ENCODE measurements at places on chromosomes 1 and 21.
A peak's percentile ranks its signal among the peaks of the same experiment; 100 is the strongest.

DNA sequence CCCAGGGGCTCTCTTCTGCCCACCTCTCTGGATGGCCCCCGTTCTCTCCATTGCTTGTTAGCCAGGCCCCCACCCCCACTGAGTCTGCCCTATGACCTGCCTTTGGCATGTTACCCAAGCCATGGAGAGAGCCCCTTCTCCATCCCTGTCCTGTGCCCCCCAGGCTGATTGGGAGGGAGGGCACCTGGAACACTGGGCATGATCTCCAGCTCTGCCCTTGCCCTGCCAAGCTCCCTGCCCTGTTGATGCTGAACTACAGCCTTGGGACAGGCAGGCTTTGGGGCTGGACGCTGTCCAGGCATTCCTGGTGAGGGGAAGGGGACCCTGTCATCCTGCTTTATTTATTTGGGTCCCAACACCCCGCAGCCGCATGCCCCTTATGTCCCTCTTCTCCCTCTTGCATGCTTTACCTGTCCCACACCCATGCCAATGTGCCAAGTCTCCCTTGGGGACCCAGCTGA, 10.7 kb downstream of the TRIM46 start:
- no peak for DNase-seq

- DNase-seq = no peak
These were observed 206.7 kb upstream of the C1orf174 start for GRCh38 chr1:4106731-4107130.

GRCh38 chr1:8914466-8914865, 31.2 kb upstream of the CA6 start:
- no peak for DNase-seq

DNA sequence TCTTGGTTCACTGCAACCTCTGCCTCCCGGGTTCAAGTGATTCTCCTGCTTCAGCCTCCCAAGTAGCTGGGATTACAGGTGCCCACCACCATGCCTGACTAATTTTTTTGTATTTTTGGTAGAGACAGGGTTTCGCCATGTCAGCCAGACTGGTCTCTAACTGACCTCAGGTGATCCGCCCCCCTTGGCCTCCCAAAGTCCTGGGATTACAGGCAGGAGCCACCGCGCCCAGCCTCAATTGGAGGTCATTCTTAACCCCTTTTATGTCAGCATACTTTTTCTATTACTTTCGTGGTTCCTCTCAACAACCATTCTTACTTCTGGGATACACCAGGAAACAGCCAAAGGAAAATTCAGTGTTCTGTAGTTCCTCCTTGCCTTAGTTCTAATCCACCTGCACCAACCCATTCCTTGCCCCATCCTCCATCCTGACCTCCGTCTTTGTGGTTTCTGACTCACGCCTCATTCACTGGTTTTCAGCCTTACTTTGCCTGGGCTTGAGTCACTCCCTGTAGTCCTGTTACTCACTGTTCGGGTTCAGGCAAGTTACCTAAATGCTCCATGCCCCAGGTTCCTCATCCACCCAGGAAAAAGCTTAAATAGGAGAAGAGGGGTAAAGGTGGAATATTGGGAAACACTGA, 12.9 kb upstream of the BCL10 start:
- DNase-seq = no peak

DNA sequence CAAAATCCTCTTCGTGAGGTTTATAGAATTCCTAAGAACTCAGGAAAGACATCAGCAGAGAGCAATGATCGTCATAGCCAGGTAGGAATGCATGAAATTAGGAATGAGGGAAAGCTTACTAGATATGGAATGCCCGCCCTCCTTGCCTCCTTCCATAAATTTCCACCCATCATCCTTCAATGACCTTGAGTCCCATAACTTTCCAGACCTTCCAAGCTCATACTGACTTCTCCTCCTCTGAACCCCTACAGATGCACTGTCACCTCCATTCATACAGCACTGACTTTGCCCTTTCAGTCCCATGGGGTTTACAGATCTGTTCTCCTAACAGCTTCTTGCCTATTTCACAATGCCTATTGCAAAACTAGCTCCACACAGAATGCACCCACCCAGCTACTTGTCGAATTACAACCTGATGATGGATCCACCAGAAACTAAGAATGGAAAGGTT, 23.8 kb upstream of the PPP1R15B start:
- DNase-seq = no peak

DNA sequence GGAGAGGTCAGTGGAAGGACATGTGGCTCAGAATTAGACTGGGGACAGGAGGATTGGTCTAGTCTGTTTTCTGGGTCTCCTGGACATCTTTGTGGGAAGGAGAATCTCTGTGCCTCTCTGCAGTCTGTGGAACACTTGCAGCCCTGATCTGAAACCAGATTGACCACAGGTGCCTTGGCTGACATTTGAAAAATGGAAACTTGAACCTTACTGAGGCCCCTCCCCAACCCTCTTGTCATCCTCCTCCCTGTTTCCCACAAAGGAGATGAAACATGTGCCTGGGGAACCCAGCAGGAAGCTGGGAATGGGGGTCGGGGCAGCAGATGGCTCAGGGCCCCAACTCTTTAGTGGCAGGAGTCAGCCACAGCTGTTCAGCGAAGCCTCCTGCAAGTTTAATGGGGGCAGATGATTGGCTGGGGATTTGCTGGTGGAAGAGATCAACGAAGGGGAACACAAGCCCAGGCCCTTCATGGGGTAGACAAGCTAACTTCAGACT, 18.1 kb downstream of the VASH2 start:
- no peak for DNase-seq

DNA sequence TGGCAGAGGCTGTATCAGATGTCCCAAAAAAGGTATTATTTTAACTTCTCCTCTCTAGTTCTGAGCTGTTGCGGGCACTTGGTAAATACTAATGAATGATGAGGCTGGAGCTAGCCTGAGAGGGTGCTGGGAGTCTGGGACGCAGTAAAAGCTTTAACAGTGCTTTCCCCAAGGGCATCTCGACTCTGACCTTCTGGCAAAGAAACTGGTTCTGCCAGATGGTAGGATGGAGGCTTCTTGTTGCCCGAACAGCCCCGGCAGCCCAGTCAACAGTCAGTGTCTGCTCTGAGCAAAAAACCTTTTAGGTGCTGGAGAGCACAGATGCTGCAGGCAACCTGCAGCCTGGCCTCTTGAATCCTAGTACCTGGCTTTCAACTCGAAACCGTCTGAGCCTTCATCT, 2.5 kb upstream of the PNRC2 start:
- no peak for DNase-seq

DNA sequence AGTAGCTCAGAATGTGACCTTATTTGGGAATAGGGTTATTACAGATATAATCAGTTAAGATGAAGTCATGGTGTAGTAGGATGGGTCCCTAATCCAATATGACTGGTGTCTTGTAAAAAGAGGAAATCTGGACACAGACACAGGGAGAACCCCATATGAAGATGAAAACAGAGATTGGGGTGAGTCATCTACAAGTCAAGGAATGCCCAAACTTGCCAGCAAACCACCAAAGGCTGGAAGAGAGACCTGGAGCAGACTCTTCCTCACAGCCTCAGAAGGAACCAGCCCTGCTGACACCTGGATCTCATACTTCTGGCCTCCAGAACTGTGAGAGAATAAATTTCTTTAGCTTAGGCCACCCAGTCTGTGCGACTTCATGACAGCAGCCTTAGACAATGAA, 29.9 kb downstream of the KRTAP19-8 start:
- DNase-seq = no peak

GRCh38 chr21:17402937-17403336, 109.9 kb upstream of the CXADR start:
- no peak for DNase-seq

DNA sequence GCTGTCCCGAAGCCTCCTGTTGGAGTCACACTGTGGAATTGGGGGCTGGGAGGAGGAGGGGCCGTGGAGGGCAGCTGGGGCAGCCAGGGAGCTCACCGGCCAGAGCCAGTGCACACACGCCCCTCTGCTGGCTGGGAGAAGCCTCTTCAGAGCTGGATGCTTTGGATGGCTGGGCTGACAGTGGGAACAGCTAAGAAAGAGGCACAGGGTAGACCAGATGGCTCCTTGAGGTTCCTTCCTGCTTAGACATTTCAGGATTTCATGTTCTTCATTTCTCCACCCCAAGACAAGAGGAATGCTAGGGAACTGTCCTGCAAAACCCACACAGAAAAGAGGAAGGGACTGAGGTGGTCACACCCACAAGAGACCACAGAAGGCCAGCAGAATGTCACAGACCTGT, 254.8 kb upstream of the VAMP3 start:
- no peak for DNase-seq

GRCh38 chr1:154219541-154219940, 1.2 kb upstream of the UBAP2L start:
- no peak for DNase-seq

DNA sequence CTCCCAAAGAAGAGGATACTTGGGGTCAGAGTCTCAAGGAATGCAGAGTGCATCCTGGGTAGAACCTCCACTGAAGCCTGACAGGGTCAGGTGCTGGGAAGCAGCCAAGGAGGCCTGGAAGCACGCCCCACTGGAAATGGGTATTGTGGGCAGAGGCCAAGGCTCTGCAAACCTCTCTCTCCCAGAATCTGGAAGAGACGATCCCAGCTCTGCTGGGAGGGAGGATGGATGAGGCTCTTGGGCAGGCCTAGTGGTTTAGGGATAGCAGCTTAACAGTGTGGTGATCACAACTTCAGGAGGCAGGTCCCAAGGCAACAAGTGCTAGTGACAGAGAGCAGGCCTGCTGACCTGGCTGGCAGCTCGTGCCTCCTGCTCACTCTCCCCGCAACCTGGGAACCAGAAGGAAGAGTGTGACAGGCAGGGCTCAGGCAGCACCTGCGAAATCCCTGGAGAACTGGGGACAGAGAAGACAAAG, 641.0 kb downstream of the PLPP3 start:
- no peak for DNase-seq

DNA sequence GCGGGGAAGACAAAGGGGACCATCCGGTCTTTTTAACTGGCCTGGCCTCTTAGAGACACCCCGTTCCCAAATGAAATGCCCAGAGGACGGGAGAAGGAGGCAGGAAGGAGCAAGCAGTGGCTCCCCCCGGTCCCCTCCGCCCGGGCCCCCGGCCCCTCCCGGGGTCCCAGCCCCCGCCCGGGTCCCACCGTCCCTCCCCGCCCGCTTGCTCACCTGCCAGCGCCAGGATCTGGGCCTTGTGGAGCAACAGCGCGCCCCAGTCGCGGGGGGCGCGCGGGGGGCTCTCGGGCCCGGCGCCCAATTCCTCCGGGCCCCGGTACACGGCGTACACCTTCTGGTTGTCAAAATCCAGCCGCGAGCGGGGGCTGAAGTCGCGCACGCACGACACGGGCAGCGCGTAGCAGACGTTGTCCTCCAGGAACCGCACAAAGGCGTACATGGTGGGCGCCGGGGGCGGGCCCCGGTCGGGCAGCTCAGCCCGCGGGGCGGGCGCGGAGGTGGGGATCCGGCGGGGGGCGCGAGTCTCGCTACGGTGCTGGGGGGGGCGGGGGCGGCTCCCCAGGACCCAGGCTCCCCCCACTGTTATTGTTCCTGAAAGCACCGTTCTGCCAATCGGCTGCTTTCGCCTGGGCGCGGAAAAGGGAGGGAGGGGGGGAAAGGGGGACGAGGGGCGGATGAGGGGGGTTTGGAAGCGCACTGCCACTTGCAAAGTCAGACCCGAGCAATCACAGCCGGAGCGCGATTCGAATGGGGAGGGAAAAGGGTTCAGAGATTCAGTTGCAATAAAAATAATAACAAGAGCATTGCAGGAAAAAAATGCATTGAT, at the start of gene BEND5:
TSS of gene BEND5 (minus strand) at position 499 of the 826 bp plus-strand sequence. CDS start at position 439, 60 bp downstream.
- peak; percentile 13 for DNase-seq

DNA sequence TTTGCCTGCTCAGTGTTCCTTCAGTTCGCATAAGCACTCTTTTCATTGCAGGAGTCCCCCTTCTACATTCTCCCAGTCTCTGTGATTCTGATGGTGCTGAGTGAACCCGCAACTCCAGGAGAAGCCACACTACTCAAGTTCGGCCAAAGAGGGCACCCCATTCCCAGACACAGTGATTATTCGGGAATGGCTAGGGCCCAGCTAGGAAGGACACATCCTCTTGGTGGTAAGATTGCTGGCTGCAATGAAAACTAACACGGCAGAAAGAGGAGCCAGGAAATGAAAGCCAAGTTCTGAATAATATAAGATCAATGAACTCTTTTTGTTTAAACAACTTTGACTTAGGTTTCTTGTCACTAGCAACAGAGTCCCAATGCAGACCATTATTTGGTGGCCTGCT, 14.9 kb downstream of the CREG1 start:
- no peak for DNase-seq

DNA sequence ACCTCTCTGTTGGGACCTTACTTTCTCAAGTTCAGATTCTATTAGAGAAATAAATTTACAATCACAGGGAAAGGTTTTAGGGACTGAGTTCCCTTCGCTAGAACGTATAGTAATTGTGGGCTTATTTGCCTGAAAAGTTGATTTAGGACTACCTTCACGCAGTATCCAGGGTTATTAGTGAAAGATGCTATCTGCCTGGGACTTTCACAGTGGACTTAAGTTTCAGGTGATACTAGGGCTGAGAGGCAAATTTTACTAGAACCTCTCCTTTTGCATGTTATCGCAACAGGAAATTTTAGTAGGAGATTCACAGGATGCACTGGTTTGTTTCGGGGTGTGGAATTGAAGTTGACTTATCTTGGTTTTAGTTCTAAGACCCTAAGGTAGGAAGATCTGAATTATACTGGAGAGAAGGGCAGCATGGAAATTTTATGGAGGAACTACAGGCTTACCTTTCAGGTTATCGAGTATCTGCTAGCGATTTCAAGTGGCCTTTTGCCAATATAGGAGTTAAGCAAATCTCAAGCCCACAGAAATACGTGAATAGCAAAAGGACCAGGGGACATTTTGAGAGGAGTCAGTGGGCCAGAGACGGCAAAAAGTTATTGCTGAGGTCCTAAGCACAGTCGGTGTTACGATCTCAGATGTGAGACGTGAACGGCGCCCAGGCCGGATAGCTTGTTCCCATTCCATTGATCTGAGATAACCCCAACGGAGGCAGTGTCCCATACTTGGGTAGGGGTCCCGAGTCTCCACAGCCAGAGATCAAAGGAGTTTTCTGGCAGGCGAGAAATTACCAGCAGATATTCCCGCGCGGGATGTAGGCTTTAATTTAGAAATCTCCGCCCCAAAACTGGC, 723 bp upstream of the GNAI3 start:
- DNase-seq = no peak

DNA sequence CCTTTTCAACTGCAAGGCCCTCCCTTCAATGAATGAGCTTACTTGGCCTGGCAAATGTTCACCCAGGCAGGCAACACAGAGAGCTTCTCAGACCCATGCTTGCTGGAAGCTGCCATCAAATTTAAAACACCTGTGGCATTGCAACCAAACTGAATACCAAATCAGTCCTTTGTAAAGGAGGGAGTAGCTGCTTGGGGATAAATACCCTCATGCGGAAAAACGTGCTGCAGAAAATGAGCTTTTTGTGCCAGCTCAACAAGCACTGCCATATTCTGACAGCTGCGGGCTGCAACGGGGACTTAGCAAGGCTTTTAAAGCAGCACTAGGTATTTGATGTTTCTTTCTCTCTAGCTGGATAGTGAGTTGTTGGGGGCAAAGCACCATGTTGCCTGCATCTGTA, 119.7 kb downstream of the PLPPR4 start:
- DNase-seq = no peak
